ENCODE measurements at places on chromosomes 2 and 18.
A peak's percentile ranks its signal among the peaks of the same experiment; 100 is the strongest.

DNA sequence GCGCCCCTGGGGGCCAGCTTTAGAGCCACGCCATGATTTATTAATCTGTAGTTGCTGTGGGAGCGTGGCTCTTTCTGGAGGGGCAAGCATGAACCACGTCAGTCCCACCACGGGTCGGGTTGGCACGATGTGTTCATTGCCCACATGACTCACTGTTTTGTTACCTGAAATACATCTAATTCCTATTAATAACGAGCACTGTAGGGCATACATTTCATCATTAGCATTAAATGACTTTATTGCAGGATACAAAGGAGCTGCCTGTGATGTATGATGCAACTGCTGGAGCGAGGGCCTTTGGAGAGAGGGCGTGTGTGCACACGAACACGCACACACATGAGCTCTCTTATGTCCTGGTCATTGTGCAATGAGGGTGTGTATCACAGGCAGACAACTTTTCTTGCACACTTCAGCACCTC is 127.0 kb downstream of the INHBB start:
- H3K4me3 ChIP-seq = no peak overlapping the region
- no peaks in the 10 kb centered on the region for H3K4me1 ChIP-seq
- no peak overlapping the region for H3K27ac ChIP-seq
- no peaks in the 10 kb centered on the region for H3K36me3 ChIP-seq
- H3K27me3 ChIP-seq = no peaks in the 10 kb centered on the region

DNA sequence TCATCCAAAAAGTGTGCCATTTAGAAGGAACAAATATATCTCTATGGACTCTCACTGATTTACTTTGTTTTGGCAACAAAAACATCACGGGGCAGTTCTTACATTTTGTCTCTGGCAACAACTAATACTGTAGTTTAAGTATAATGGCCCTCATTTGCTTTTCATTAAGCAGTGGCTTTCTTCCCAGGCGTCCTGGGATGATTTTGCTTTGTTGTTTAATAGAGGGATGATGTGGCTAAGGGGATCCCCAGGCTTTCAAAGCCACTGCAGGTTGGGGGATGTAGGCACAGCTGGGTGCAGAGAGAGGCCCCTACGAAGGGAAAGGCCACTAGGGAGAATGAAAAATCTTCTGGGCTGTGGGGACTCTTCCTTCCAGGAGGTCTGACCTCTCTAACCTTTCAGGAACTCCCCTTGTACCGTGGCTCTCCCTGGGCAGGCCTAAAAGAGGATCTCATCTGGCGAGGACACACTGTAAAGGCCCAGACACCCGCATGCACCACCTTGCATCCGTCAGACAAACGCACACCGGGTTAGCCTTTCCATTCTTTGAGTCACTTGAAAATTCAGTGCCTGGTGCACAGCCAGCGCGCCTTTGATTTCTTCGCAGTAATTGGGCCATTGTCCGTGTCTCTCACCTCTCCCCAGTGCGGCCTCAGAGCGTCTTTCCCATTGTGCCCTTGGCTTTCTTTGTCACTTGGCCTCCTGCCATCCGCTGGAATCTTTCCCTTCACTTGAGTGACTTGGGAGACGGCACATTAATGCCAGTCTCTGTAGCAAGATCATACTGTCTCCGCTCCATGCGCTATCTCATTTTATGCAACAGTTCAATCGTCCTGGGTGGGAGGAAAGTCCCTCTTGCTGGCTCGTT is 40.3 kb upstream of the AFF3 start:
- no peak overlapping the region for H3K4me3 ChIP-seq
- H3K36me3 ChIP-seq = no peaks in the 10 kb centered on the region
- H3K4me1 ChIP-seq = no peaks in the 10 kb centered on the region
- no peak overlapping the region for H3K27ac ChIP-seq
- DNase-seq = no peak
- no peaks in the 10 kb centered on the region for H3K27me3 ChIP-seq

GRCh38 chr2:94956797-94957391 is 68.6 kb upstream of the MAL start:
- no peaks in the 10 kb centered on the region for H3K27me3 ChIP-seq
- no peak overlapping the region for H3K4me3 ChIP-seq
- H3K27ac ChIP-seq = no peak overlapping the region
- no peak for DNase-seq
- H3K4me1 ChIP-seq = no peaks in the 10 kb centered on the region

- no peak overlapping the region for H3K27ac ChIP-seq
- H3K4me3 ChIP-seq = no peak overlapping the region
- H3K36me3 ChIP-seq = no peaks in the 10 kb centered on the region
- no peak for DNase-seq
- H3K27me3 ChIP-seq = no peaks in the 10 kb centered on the region
- H3K4me1 ChIP-seq = no peaks in the 10 kb centered on the region
These were observed 35.0 kb downstream of the AFF3 start for GRCh38 chr2:100107440-100107839.

- no peak overlapping the region for H3K4me3 ChIP-seq
- H3K27me3 ChIP-seq = no peaks in the 10 kb centered on the region
- H3K27ac ChIP-seq = no peak overlapping the region
- no peaks in the 10 kb centered on the region for H3K4me1 ChIP-seq
- H3K36me3 ChIP-seq = no peaks in the 10 kb centered on the region
These were observed 84.1 kb downstream of the CAPN13 start for GRCh38 chr2:30722936-30723725.

GRCh38 chr2:111116843-111117597 is 3.7 kb upstream of the BCL2L11 start:
- H3K36me3 ChIP-seq = no peaks in the 10 kb centered on the region
- H3K4me1 ChIP-seq = peaks cover 19% of the 10 kb centered on the region
- H3K27ac ChIP-seq = no peak overlapping the region
- DNase-seq = peak; percentile 66
- peak overlapping the region; percentile 65 for H3K4me3 ChIP-seq

GRCh38 chr2:75707901-75708300 is 2.8 kb downstream of the GCFC2 start:
- no peak overlapping the region for H3K4me3 ChIP-seq
- no peak overlapping the region for H3K27ac ChIP-seq
- no peaks in the 10 kb centered on the region for H3K4me1 ChIP-seq
- no peaks in the 10 kb centered on the region for H3K36me3 ChIP-seq
- DNase-seq = no peak
- no peaks in the 10 kb centered on the region for H3K27me3 ChIP-seq

DNA sequence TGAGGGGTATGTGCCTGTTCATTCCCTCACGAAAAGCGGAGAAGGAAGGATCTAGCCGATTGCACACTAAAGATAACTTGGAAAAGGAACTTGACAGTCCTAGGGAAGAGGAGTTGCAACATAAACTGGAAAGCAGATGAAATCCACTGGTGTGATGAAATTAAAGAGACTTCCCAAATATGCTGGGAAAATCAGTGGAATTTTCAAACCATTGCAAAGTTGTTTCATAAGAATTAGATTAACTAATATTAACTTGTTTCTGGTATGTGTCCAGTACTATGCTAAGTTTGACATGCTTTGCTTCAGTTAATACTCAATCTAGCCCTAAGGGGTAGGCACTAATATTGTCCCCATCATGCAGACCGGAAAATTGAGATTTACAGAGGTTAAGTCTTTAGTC is 222.7 kb downstream of the IKZF2 start:
- H3K4me1 ChIP-seq = no peaks in the 10 kb centered on the region
- no peaks in the 10 kb centered on the region for H3K36me3 ChIP-seq
- no peak for DNase-seq
- no peak overlapping the region for H3K27ac ChIP-seq
- no peaks in the 10 kb centered on the region for H3K27me3 ChIP-seq
- no peak overlapping the region for H3K4me3 ChIP-seq

DNA sequence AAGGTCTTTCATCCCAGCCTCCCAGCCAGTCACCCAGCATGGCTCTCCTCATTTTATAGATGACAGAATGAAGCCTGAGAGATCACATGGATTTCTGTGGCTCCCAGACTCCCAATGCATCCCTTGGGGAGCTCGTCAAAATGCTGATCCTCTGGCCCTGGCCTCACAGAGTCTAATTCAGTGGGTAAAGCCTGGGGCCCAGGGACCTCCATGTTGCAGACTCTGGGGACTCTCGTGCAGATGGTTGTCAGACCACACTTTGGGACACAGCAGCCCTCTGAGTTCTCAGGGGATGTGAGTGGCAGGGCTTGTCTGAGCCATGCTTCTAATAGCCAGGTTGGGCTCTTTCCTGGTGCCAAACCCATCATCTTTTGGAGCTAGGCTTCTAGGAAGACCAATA is 97.0 kb downstream of the CTIF start:
- H3K27me3 ChIP-seq = no peaks in the 10 kb centered on the region
- H3K27ac ChIP-seq = no peak overlapping the region
- DNase-seq = no peak
- no peak overlapping the region for H3K4me3 ChIP-seq

- no peaks in the 10 kb centered on the region for H3K4me1 ChIP-seq
- H3K27ac ChIP-seq = no peak overlapping the region
- H3K27me3 ChIP-seq = no peaks in the 10 kb centered on the region
- no peaks in the 10 kb centered on the region for H3K36me3 ChIP-seq
These were observed 623.5 kb downstream of the DCC start for GRCh38 chr18:52963481-52963880.

DNA sequence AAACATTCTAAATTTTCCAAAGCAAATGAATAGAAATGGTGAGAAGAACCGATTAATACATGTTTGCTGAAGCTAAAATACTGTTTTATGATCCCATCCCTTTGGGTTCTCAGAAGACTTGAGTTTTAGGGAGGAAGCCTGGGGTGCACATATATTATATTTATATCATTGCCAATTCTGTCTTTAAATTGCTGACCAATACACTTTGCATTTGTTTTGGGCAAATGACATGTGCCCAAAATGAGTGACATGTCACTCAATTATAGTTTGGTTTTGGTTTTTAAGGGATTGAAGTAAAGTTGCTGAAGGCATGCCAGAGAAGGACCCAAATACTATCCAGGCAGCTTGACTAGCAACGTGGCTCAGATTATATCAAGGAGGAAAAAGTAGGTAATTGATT is 50.3 kb upstream of the SP3 start:
- no peaks in the 10 kb centered on the region for H3K27me3 ChIP-seq
- no peak for DNase-seq
- H3K4me3 ChIP-seq = no peak overlapping the region
- no peaks in the 10 kb centered on the region for H3K36me3 ChIP-seq

DNA sequence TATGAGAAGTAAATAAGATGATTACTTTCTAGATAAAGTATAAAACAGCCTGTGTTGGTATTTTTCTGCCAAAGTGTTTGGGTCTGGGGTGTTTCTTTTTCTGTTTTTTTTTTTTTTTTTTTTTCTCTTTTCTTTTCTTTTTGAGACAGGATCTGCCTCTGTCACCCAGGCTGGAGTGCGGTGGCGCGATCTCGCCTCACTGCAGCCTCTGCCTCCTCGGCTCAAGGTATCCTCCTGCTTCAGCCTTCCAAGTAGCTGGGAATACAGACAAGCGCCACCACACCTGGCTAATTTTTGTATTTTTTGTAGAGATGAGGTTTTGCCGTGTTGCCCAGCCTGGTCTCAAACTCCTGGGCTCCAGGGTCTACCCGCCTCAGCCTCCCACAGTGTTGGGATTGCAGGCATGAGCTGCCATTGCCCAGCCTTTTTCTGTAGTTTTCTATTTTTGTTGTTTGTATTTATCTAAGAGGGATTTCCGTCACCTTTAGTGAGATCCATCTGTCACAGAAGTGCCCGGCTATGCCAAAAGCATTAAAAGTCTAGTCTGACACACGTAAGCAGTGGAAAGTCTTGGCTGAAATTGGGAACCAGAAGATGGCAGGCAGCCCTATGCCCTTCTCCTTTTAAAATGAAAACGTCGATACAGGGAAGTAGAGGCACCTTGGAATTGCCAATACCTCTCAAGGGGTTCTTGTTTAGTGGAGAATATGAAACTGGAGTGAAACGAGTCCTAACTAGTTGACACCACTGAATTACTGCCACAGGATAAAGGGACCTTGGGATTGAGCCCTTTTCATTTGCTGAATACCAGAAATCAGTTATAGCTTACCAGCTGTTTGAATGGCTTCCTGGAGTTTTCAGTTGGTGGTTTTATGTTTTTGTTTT is 14.0 kb downstream of the UGP2 start:
- H3K4me3 ChIP-seq = peak overlapping the region; percentile 28
- no peaks in the 10 kb centered on the region for H3K36me3 ChIP-seq
- H3K4me1 ChIP-seq = peaks cover 36% of the 10 kb centered on the region
- DNase-seq = no peak

- no peaks in the 10 kb centered on the region for H3K27me3 ChIP-seq
- peak overlapping the region; percentile 44 for H3K4me3 ChIP-seq
- no peaks in the 10 kb centered on the region for H3K36me3 ChIP-seq
- H3K4me1 ChIP-seq = peaks cover 52% of the 10 kb centered on the region
- peak overlapping the region; percentile 78 for H3K27ac ChIP-seq
These were observed 18.9 kb downstream of the NDC80 start for GRCh38 chr18:2590303-2590702.

- no peak overlapping the region for H3K27ac ChIP-seq
- no peak overlapping the region for H3K4me3 ChIP-seq
- H3K27me3 ChIP-seq = no peaks in the 10 kb centered on the region
- H3K36me3 ChIP-seq = no peaks in the 10 kb centered on the region
- DNase-seq = no peak
These were observed 11.1 kb downstream of the CAVIN2 start for GRCh38 chr2:191835539-191836350.

- H3K27me3 ChIP-seq = no peaks in the 10 kb centered on the region
- DNase-seq = peak; percentile 59
- no peaks in the 10 kb centered on the region for H3K36me3 ChIP-seq
- no peak overlapping the region for H3K27ac ChIP-seq
- peak overlapping the region; percentile 34 for H3K4me3 ChIP-seq
These were observed 7.7 kb upstream of the COL6A3 start for GRCh38 chr2:237421542-237422116.

- H3K27me3 ChIP-seq = no peaks in the 10 kb centered on the region
- DNase-seq = no peak
- no peak overlapping the region for H3K27ac ChIP-seq
- H3K36me3 ChIP-seq = no peaks in the 10 kb centered on the region
- H3K4me3 ChIP-seq = no peak overlapping the region
These were observed 115.5 kb downstream of the ESCO1 start for GRCh38 chr18:21484851-21485636.

- no peak overlapping the region for H3K27ac ChIP-seq
- H3K36me3 ChIP-seq = no peaks in the 10 kb centered on the region
- H3K27me3 ChIP-seq = no peaks in the 10 kb centered on the region
- no peak for DNase-seq
These were observed 59.7 kb upstream of the DNMT3A start for GRCh38 chr2:25401307-25402026.

GRCh38 chr18:32730620-32731091 is 42.2 kb downstream of the KLHL14 start:
- H3K4me1 ChIP-seq = no peaks in the 10 kb centered on the region
- no peak overlapping the region for H3K27ac ChIP-seq

- no peak overlapping the region for H3K4me3 ChIP-seq
- peaks cover 11% of the 10 kb centered on the region for H3K36me3 ChIP-seq
- H3K27ac ChIP-seq = no peak overlapping the region
- H3K27me3 ChIP-seq = no peaks in the 10 kb centered on the region
These were observed 30.4 kb downstream of the RNF138 start for GRCh38 chr18:32122039-32122438.

GRCh38 chr2:101752716-101753616 is 55.5 kb downstream of the MAP4K4 start:
- H3K4me3 ChIP-seq = no peak overlapping the region
- no peaks in the 10 kb centered on the region for H3K27me3 ChIP-seq
- DNase-seq = no peak
- H3K27ac ChIP-seq = no peak overlapping the region
- no peaks in the 10 kb centered on the region for H3K36me3 ChIP-seq
- no peaks in the 10 kb centered on the region for H3K4me1 ChIP-seq
